ENCODE measurements at places on chromosomes 11 and 22.

GRCh38 chr11:128155590-128155989 is 431.8 kb downstream of the ETS1 start:
- no peak for DNase-seq

DNA sequence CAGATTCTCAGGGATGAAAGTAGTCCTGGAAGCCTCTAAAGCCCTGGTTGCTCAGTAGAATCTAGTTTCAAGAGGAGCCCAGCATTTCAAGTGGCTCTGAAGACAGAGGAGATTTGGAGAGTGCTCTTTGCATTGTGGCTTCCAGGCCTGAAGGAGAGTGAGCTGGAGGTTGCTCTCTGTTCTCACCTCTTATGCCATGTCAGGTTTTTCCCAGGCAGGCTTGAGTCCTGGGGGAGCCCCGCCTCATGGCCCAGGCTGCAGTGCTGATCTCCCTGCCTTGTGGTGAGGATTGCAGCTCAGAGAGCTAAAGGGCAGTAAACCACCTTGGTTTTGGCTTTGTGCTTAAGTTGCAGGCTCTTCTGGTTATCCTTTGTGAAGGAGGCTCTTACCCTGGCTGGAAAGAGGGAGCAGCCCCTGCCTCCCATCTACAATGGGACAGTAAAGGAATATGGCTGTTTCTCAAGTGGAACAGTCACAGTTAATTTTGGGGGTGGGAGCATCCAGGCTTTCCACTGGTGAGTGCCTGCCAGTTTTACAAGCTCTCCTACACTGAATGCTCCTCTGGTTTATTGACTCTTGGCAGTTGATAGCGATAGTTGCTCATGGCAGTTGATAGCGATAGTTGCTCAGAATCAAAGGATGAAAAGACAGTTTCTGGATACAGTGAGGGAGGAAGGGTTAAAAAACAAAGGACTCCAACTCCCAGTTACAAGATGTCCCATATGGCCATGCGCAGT is 32.6 kb downstream of the RCOR2 start:
- no peak for DNase-seq

DNA sequence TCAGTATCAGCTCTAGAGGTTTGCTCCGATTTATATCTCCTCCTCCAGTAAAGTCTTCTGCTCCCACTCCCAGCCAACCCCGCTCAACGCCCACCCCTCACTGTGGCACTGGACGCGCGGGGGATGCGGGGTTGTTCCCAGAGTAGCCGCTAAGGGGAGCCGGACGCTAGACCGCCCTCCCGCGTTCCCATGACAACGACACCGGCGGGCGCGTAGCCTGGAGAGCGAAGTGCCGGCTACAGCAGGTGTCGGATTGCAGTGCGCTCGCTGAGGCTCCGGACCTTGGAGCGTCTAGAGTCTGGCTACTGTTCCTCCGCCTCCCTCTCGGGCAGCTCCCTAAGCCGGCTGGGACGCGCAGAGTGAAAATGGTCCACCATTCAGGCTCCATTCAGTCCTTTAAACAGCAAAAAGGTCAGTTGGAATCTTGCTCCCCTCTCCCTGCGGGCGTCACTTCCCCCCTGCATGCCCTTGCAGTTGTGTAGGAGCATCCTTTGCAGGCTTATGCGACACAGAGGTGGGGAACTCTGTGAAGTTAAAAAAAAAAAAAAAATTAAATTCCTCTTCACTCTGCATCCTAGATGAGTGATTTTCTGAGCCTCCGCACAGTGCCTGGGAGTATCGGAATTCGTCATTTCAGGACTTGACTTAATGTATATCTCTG is at the start of gene ANO3:
Gene ANO3 (plus strand): TSS at position 220 of the 661 bp plus-strand sequence. CDS start 146 bp downstream, at position 366.
- no peak for DNase-seq

GRCh38 chr11:843818-844692 is 1.4 kb downstream of the TSPAN4 start:
- DNase-seq = peak; percentile 90

GRCh38 chr11:113896156-113896879 is 8.3 kb upstream of the HTR3B start:
- no peak for DNase-seq

DNA sequence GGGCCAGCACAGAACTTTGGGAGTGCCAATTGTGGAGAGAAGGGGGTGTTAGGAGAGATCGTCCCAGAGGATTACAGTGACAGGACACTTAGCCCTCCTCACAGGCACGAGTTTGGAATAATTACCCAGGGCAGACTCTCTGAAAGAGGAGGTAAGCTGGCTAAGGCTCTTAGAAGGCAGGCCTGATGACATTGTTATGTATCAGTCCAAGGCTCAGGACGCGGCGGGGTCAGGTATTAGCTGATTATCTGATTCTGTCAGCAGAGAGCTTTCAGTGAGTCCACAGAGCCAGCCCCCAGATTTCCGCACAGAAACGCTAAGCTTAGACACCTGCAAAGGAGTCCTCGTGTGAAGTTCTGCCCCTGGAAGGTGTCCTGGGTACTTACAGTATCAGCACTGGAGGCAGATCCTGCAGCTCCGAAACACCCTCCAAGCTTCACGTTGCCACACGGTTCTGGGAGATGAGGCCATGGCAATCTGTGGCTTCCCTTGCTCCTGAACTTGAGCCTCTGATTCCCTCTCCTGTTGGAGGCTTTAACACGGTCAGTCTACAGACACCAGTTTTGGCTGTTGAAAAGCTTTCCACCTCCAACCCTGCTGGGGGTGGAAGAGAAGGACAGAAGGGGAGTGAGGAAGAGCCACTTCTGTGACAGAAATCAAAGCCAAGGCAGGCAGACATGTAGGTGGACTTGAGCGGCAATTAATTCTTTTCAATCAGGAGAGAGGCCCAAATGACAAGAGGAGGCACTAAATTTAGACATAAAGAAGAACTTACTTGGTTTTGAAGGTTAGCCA is 123.6 kb upstream of the CADM1 start:
- DNase-seq = no peak

DNA sequence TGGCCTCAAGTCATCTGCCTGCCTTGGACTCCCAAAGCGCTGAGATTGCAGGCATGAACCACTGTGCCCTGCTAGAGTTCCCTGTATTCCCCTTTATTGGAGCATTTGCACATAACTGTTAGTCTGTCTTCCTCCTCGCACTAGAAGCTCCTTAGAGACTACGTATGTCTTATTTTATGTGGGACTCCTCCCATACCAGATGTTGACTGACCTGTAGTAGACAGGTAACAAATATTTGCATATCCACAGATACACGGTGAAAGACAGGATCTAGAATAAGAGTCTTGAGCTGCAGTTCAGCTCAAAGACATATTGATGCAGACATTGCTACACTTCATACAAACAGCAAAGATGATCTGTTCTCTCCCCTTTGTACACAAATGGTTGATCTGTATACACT is 40.7 kb downstream of the SWAP70 start:
- DNase-seq = no peak

DNA sequence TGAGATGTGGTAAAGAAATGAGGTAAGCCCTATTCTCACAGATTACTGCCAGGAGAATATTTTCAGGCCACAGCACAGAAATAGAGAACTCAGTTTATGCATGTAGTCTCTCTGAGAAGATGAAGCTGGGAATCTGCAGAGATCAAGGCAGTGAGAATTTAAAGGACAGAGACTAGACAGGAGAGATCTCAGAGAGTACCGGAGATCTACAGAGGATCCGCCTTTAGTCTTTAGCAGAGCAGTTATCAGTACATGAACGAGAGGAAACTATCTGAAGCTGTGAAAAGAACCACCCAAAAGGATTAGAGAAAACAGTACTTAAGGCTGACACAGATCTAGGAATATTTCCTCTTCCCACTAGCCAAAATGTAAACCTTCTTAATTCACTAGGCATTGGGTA is 101.5 kb downstream of the DLG2 start:
- no peak for DNase-seq

- no peak for DNase-seq
Measured at GRCh38 chr11:35100013-35100383, 39.0 kb upstream of the CD44 start.

GRCh38 chr22:35378621-35379020 is 2.3 kb upstream of the HMOX1 start:
- DNase-seq = no peak

DNA sequence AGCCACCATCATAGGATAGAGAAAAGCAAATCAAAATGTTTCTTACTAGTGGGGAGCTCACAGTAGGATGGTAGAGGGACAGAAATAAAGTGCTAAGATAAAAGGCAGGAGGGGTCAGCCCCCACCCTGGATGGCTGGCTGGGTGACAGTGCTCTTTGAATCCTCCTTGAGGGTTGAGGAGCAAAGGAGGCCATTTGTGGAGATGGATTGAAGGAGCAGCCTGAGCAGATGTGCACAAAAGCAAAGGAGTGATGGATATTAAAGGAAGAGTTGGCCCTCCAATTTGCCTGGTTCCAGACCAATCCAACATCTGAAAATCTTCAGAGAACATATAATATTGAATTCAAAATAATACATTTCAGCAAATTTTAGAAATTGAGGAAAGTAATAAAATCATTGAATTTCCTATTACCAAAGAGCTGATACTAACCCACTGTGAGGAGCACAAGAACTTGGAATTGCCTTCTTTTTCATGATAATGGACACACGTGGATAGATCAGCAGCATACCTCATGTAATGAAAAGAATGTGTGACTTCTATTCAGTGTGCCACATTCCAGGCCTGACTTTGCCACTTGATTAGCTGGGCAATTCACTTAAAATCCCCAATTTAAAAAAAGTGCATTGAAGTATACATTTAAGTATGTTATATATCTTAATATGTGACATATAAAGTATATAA is 287.0 kb downstream of the FAT3 start:
- no peak for DNase-seq

- DNase-seq = no peak
Measured at GRCh38 chr11:57630171-57630570, 19.5 kb downstream of the YPEL4 start.

- peak; percentile 44 for DNase-seq
Measured at GRCh38 chr22:30602049-30602448, 4.9 kb upstream of the TCN2 start.

DNA sequence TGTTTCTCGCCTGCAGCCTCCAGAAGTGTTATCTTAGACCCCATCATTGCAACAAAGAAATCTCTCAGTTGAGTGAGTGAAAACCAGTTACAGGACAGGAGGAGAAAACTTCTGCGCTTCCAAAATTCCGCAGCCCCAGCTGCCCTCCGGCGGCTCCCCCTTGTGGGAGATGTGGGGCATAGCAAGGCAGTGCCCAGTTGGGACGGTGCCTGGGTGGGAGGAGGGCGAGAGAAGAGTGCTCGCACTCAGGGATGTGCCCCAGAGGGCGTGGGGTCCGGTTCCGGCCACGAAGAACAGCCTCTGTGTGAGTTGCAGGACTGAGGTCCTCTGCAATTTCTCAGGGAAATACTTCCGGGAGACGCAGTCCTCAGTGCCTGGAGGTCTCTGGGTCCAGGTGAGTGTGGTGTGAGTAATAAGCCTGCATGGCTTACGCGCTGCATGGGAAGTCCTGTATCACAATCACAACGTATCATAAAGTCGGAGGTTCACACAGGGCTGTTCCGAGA is 87.0 kb upstream of the BLID start:
- DNase-seq = peak; percentile 41

- no peak for DNase-seq
Measured at GRCh38 chr11:1983601-1983961, 14.1 kb downstream of the H19 start.

GRCh38 chr11:115764176-115764575 is 260.0 kb upstream of the CADM1 start:
- DNase-seq = no peak

- no peak for DNase-seq
Measured at GRCh38 chr22:49609207-49609876, 218.3 kb downstream of the BRD1 start.

GRCh38 chr22:24515027-24515338 is 19.9 kb downstream of the UPB1 start:
- no peak for DNase-seq

DNA sequence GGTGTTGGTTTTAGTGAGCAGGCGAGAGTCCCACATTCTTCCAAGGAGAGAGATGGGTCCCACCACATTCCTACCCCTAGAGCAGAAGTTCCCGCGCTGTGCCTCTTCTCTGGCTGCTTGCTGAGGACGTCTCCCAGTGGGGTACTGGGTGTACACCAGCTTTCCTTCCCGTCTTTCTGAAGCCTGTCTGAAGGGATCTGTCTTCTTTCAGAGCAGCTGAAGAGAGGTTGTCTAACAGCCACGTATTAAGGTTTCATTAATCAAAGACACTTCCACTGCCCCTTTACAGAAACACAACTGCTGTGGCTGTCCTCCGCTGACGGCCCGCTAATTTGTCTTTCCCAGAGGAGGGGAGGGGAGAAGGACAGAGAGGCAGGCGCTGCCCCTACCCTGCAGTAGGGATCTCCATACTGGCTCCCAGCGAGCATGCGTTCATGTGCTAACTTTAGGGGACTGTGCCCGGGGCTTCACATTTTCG is 56.0 kb downstream of the ZBTB16 start:
- DNase-seq = no peak

DNA sequence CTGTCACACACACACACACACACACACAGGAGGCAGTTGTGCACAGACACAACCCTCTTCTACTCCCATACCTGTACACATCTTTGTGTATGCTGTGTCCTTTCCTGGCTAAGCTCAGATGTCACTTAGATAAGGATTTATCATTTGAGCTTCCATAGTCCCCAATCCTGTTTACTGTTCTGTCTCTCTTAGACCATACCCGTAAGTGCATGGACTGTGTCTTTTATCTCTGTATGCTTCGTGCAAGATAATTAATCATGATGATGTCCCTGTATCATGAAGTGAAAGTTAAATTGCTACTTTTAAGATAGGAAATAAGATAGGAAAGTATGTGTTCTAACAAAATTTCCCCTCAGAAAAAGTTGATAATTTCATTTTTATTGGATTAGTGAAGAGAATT is 30.3 kb downstream of the PRMT3 start:
- DNase-seq = no peak

DNA sequence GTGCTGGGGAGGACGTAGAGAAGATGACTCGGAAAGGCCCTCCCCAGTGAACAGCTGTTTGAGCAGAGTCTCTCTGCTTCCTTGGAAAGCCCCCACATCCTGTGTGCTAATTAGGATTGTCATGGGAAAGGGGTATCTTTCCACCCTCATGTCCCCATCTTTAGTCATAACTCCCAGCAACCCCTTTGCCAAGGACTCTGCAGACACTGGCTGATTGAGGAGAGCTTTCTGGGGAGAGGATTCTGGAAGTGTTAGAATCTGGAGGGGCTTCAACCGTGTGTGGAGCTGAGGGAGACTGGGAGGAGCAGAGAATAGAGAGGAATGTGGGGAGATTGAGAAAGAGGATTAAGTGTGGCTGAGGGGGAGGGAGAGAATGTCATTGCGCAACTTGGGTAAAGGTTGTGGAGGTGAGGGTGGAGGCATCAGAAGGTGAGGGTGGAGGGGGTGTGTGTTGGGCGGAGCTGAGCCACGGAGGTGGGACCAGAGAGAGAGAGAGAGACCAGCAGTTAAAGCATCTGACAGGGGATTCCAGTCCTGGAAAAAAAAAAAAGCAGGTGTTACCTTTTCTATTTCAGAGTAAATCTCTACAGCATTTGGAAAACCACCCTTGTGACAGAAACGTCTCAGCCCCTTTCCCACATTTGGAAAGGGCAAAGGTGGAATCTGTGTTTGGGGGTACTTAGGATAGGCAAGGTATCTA is 2.2 kb downstream of the DTX4 start:
- DNase-seq = peak; percentile 6

GRCh38 chr11:76805206-76805913 is 22.2 kb downstream of the TSKU start:
- no peak for DNase-seq

- no peak for DNase-seq
Measured at GRCh38 chr22:21861851-21862250, 5.6 kb downstream of the MAPK1 start.
